ENCODE measurements at places on chromosomes 1 and 21.

GRCh38 chr1:205310976-205311704 lies 10.4 kb downstream of the NUAK2 start:
- DNase-seq: no peak

DNA sequence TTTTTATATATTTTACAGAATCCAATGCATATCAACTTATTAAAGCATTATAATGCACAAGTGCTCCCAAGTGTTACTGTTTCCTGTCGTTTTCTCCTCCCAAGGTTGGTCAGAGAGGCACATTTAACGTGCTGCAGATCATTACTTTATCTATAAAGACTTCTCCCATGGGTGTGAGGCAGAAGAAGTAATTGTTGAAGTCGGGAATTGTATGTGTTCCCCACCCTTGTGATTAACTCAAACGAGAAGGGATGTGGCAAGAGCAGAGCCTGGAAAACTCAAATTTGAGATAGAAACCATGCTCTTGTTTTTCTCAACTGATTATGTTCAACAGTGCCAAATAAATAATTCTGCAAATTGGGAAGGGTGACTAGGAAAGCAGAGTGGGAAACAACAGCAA lies 412.5 kb upstream of the ADAMTS5 start:
- no peak for DNase-seq

DNA sequence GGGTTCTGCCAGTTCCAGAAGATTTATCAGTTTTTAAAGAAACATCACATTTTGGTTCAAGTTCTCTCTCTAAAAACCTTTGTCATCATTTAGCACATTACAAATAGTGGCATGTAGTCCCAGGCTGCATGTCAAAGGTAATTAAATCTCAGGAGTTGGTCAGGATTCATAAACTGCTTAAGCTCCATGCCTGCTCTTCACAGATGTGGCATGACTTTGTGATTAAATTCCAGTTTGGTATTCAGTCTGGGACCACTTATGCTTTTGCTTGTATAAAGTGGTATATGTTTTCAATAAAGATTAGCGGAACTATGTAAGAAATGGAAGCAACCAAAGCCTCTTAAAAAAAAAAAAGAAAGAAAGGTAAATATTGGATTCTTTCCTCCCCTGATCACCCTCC lies 408.0 kb downstream of the DISC1 start:
- no peak for DNase-seq

DNA sequence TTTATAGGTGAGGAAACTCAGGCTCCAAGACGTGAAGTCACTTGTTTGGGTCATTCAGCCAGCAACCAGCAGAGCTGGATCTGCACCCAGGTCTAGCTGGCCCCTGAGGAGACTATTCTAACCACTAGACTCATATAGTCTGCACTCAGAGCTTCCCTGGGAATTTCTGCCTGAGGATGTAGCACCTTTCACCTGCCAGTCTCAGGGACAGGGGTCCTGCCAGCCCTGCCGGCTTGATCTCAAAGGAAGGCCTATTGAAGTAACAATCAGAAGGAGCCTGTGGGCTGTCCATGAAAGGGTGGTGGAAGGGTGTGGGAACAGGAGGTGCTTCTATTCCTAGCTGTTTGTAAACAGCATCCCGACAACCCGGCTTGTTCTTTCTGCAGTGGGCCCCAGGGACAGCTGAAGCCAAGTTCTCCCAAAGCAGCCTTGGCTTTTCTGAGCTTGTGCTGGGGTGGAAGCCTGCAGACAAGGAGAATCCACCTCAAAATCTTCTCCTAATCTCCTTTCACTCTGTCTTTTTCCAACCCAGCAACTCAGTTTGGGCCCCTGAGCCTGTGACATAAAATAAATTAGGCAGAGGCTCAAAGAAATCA lies 7.8 kb downstream of the LMOD1 start:
- DNase-seq: no peak

DNA sequence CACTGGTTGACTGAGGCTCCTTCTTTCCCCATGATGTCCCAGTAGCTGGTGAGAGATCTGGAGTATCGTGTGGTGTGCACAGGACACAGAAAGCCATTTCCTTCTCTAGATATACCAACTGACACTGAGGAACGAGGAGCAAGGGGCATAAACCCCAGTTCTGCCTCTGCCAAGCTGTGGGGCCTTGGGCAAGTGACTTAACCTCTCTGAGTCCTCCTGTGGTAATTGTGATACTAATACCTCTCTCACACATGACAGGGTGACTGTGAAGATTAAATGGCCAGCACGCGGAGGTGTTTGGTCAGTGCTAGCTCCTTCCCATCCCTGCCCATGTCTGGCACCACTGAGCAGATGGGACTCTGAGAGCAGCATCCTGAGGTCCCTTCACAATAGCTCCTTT lies 26.3 kb upstream of the TCEA3 start:
- no peak for DNase-seq

DNA sequence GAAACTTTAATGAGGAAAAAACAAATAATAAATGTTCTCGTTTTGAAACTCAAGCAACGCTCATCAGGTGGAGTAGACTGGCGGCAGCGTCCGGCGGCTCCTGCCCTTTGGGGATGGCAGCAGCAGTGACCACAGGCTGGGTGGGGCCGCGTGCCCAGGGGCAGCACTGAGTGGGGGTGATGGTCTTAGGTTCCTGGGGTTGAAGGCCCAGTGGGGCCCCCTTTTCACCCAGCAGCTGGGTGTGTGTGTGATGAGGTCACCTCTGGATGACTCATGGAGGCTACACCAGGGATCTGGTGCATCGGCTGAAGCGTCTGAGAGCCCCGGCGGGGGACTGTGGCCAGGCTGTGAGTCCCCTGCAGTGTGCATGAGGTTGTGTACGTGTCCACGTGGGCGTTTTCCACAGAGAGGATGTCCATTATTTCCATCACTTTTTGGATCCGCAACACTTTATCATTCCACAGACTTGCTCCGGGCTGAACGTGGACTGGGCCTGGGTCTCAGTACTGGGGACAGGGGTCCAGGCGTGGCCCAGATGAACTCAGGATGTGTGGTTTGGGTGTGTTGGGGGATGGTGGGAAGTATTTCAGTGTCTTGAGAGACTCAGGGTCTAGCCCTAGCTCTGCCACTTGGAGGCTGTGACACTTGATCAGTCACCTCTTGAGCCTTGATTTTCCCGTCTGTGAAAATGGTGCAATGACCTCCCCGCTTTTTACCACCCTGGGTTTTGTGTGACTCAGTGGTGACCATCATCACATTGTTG lies 25.6 kb downstream of the LDLRAP1 start:
- no peak for DNase-seq

DNA sequence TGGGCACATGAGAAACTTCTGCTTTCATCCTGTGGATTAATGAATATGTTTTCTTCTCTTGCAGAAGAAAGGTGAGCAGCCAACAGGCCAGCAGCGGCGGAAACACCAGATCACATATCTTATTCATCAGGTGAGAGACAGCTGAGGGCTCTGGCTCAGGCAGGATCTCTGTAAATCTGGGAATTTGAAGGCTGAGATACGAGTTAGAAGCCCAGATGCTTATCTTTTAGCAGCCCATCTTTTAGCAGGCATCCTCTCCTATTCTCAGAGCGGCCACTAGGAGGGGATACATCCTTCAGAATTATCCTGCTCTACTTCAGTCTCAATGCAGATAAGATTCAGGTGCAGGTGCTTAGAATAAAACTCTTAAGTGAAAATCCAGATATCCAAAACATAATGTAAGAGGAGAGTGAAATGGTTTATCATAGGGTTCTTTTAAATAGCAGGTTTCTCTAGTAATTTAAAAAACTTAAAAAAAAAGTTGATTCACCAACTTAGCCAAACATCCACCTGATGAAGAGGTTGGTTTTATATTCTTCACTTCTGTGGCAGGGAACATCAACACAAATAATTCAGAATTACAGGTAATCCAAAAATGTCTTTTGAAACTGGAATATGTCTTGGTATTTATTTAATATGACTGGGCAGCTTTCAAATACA lies 19.3 kb downstream of the SH2D2A start:
- no peak for DNase-seq

Data from activated CD4-positive, alpha-beta T cell treated with anti-CD3 and anti-CD28 coated beads for 1 hour (primary cell).